Muscle of back (tissue), 13 donors: ENCODE measurements at places on chromosomes 2 and 18. TPM values are rescaled to one million over a fixed set of nuclear protein-coding genes. Genes with fewer than 3 reads are reported as not detected.

Gene LANCL1
- 46.5 TPM for polyA plus RNA-seq

Gene MRPS5
- polyA plus RNA-seq, result 64.1 TPM

Gene POTEE
- polyA plus RNA-seq, result 0.05 TPM

Gene PROKR1
- polyA plus RNA-seq, result 0.27 TPM

Gene EPHA4
- 11.3 TPM for polyA plus RNA-seq

Gene GYPC
- polyA plus RNA-seq, result 104 TPM

Gene ALPP
- polyA plus RNA-seq, result 0.35 TPM

Gene CTIF
- 34.3 TPM for polyA plus RNA-seq

- no peak for DNase-seq
Observed at GRCh38 chr2:160039166-160039903, 23.1 kb downstream of the PLA2R1 start.

- peak; percentile 46 for DNase-seq
Observed at GRCh38 chr2:55047677-55048299, 2.5 kb downstream of the RTN4 start.

GRCh38 chr2:12852135-12852534, 135.4 kb downstream of the TRIB2 start:
- no peak for DNase-seq

- DNase-seq, result no peak
Observed at GRCh38 chr2:148132412-148132811, 111.5 kb downstream of the MBD5 start.

DNA sequence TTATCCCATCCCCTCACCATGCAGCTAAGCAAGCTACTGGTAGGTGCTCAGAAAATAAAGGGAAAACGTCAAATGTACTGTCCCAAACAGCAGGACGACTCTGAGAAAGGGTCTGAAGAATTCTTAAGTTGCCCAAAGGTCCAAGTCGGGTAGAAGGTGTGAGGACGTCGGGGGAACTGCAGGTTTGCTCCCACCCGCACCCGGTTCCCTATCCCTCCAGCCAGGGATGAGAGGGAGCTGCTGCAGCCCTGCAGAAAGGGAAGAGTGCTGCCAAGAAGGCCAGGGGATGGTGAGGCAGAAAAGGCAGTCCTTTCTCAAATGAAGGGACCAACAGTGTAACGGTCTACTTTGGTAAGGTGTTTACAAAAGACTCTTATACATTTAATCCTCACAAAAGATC, 6.9 kb upstream of the UCN start:
- DNase-seq, result no peak

DNA sequence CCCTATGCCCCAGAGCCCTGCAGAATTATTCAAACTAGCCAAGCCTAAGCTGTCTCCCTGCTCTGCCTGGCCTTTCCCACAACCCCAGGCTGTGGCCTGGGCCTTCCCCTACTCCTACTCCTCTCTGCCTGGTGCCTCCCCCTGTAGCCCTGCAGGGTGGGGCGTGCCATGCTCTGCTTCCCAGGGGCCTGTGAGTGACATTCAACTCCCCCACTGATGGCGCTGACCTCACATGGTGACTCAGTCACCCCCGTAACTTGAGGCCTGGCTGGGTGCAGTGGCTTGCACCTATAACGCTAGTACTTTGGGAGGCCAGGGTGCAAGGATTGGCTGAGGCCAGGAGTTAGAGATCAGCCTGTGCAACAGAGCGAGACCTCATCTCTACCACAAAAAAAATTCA, 60.6 kb downstream of the KIF1A start:
- no peak for DNase-seq

- DNase-seq, result no peak
Observed at GRCh38 chr18:76754351-76754750, 68.0 kb upstream of the ZNF236 start.

- no peak for DNase-seq
Observed at GRCh38 chr18:46623541-46623940, 33.5 kb downstream of the LOXHD1 start.

- DNase-seq, result peak; percentile 69
Observed at GRCh38 chr2:231640641-231641111, 48.0 kb downstream of the TEX44 start.

- no peak for DNase-seq
Observed at GRCh38 chr2:55134316-55134706, 84.1 kb upstream of the RTN4 start.

- DNase-seq, result peak; percentile 28
Observed at GRCh38 chr2:34012715-34013302, 413.7 kb upstream of the FAM98A start.

GRCh38 chr2:12950957-12951656, 234.4 kb downstream of the TRIB2 start:
- no peak for DNase-seq

- DNase-seq, result no peak
Observed at GRCh38 chr2:178152977-178153376, 40.7 kb downstream of the RBM45 start.

DNA sequence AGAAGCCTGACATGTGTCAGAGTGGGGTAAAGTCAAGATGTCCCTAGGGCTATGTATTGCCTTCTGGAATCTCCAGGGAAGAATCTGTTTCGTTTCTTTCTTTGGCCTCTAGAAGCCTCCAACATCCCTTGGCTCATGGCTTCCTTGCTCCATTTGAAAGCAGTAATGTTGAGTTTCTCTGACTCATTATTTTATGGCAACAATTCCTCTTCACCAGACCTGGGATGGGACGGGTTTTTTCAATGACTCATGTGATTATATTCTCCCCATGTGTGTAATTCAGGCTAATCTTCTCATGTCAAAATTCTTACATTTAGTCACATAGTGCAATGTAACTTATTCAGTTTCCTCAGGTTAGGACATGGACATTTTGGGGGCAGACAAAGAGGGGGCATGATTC, 1038.6 kb downstream of the CBLN2 start:
- DNase-seq, result no peak

DNA sequence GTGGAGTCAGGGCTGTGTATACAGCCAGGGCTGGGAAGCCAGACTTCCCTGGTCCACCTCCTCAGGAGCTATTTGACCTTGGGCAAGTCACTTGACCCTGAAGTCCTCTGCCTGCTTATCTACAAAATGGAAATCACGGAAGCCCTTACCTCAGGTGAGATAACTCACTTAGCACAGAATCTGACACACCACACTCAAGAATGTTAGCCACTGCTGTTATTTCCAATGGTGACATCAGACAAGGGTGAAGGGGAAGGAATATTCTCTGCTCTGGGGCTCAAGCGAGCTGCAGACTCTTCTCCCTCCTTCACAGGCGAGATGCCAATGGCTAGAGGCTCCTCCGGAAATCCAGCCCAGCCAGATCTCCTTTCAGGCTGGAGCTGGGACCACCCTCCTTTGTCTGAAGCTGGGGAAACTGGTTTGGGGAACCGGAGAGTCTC, 189.6 kb downstream of the HAUS1 start:
- DNase-seq, result peak; percentile 51

GRCh38 chr2:134220344-134220974, 33.4 kb upstream of the MGAT5 start:
- DNase-seq, result no peak
